Fibroblast of gingiva (primary cell): ENCODE measurements at places on chromosomes 3 and 15.

GRCh38 chr3:57530071-57530608, 14.0 kb downstream of the DNAH12 start:
- no peak for DNase-seq

- no peak for DNase-seq
Observed at GRCh38 chr3:106333911-106334618, 465.3 kb upstream of the CBLB start.

GRCh38 chr15:78360367-78360801, 20.2 kb downstream of the CRABP1 start:
- peak; percentile 94 for DNase-seq

- peak; percentile 64 for DNase-seq
Observed at GRCh38 chr15:80106051-80106450, 46.6 kb downstream of the ZFAND6 start.

DNA sequence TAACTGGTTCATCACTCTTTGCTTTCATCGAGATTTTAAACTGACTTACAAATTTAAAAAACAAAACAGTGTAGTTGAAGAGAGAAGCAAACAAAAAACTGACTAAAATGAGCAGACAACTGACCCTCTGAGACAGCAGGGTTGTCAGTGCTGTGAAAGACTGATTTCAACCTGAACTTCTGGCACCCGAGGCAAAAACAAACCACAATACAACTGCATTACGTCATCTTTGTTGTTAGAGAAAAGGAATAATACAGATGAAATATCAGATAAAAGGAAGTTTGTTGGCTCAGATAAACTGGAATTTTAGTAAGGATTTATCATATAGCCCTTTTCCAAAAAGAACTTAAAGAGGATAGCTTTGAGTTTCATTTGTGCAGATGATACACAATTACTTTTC, 51.1 kb downstream of the PARP15 start:
- DNase-seq, result no peak

- DNase-seq, result no peak
Observed at GRCh38 chr3:39098473-39099000, 8.9 kb downstream of the GORASP1 start.

DNA sequence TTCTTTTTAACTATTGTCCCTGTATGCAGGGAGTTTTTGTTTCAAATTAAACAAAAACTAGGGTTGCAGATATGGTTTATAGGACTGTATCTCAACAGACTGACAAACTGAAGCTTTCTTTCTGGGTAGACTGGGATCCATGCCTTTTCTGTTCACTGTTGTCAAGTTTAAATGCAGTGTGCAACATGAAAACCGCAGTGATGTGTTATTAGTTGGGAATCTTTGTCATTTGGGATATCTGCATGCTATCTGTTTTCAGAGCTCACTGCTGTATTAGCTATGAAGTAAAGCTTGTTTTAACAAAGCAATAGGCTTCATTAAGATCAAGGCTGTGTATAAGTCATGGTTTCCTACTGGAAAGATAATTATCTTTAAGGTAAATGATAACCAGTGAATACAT, 21.4 kb upstream of the MCF2L2 start:
- no peak for DNase-seq

GRCh38 chr3:10554236-10554611, 48.8 kb upstream of the ATP2B2 start:
- no peak for DNase-seq

- no peak for DNase-seq
Observed at GRCh38 chr15:61651267-61651666, 409.0 kb downstream of the VPS13C start.

DNA sequence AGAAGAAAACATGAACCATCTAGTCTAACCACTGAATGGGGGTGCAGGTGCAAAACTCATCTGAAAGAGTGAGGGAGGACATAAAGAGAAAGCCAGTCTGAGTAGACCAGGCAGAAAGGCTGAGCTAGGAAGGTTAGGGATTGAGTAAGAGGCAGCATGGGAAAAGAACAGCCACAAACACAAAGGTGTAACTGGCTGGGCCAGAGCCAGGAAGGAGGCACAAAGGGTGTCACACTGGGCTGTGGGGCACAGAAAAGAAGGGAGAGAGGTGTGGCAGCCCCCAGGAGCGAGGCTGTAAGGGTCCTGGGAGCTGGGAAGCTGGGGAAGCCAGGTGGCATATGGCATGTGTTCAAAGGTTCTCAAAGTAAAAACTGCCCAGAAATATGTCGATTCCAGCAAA, 18.7 kb downstream of the IGSF11 start:
- no peak for DNase-seq

- peak; percentile 94 for DNase-seq
Observed at GRCh38 chr15:64381000-64381751, at the start of gene PCLAF. TSS of gene PCLAF (minus strand) at chr15:64381441. CDS start at chr15:64381371, 70 bp downstream.

GRCh38 chr15:76252249-76252648, 59.0 kb downstream of the ETFA start:
- DNase-seq, result no peak

DNA sequence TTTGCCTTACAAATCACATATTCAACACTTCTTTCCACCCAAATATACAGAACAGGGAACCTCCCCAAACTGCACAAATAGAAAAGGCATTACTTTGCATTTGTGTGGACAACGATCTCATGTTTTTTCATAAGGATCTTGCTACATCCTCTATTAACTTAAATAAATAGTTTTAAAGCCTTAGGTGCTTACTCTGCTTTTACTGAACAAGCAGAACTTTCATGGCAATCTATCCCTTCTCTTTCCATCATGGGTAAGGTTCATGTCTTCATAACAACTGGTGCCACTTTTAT, 18.1 kb downstream of the SIAH2 start:
- no peak for DNase-seq

- no peak for DNase-seq
Observed at GRCh38 chr15:74878273-74878672, 5.1 kb upstream of the SCAMP2 start.

DNA sequence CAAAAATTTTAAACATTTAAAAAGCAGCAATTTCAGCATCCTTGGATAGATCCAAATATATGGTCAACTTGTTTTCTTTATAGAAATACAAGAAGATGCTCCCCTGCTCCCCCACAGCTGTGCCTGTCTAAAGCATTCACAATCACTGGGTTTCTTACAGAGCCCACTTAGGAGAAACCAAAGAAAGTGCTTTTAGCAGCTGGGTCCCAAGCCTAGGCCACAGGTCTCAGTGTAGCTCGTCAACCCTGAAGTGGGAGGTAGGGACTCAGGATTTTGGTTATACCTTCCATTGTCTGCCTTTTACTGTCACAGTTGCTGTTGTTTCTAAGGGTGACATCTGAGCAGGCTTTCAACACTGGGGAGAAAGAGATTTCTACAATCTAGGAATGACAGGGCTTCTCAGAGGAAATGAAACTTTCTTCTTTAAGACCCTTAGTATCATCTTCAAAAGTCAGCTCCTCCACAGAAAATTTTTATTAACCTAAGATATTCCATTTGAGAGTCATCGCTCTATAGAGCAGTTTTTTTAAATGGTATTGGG, 199.3 kb upstream of the CMC1 start:
- DNase-seq, result no peak

DNA sequence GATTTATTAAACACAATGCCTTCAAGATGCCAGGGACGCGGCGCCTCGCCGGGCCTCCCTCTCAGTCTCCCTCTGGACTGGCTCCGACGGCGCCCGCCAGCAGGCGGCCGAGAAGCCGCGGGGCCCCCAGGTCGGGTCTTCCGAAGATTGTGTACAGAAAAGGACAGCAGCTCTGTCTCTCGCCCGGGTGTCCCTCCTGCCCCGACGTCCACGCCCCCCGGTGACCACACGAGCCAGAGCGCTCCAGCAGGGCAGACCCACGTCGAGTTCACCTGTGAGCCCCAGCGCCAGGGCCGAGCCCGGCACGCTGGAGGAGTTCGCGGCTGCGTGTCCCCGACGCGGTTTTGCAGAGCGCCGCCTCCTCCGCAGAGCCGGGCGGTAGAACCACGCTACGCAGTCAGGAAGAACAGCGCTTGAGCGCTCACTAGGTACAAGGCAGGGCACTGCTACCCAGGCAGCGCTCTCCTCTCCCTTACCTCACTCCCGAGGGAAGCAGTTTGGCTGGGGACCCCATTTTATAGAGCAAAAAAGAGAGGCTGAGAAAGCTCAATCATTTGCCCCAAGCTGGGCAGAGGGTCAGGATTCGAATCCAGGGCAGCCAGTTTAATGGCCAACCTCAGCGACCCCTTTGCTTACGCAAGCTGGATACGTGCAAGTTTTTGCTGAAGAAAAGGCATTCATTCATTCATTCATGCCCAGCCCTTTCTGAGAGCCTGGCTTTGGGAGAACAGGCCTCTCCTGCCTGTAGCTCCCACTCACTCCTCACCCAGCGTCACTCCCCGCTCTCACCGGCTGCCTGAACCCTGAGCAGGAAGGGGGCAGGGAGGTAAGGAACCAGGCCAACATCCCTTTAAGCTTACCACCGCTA, 3.0 kb upstream of the TLE3 start:
- no peak for DNase-seq

DNA sequence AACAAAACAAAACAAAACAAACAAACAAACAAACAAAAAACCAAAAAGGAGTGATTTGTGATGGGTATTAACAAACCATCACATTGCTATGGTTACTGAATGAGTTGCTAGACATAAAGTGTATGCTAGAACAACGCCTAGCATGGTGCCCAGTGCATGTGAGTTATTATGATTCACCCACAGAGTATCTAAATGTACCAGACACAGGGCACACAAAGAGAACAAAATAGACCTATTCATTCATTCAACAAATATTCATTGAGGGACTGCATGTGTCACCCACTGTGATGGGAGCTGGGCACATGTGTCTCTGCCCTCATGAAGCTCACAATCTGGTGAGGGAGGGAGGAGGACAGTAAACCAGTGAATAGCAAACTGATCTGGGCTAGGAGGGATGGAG, 11.6 kb upstream of the ACAN start:
- no peak for DNase-seq

GRCh38 chr3:38369186-38369585, 22.6 kb downstream of the XYLB start:
- DNase-seq, result no peak

DNA sequence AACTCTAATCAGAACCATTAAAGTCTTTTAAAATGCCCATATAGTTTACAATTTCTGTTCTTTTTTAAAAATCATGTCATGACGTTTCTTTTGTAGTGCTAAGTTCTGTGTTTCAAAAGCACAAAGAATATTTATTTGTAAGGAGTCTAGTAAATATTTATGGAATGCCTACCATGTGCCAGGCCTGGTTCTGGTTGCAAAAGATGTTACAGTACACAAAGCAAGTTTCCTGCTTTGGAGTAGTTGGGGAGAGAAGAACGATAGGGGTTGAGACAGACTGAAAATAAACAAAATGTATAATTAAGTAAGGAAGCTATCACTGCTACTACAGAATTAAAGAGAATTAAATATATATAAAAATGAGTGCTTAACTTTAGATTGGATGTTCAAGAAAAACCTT, 86.8 kb upstream of the CMSS1 start:
- DNase-seq, result peak; percentile 90

DNA sequence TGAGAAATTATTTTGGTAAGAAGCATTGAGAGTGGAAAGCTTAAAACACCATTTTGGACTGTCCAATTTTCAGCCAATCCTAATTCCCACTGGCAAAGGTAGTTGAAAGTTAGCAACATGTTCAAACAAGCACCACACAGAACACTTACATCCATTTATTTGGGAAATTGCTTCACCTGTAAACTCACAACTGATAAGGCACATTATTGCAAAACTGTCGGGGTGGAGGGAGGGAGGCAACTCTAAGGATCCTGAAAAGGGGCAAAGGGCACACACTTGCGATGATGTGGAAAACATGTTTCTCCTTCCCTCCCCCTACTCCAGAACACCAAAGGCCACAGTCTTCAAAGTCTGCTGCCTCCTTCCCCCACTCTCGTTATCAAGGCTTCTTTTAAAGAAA, 9.4 kb downstream of the TMEM41A start:
- no peak for DNase-seq

- DNase-seq, result no peak
Observed at GRCh38 chr3:196344663-196345062, 6.5 kb upstream of the TM4SF19 start.

- DNase-seq, result no peak
Observed at GRCh38 chr3:14550651-14551611, 10.8 kb upstream of the GRIP2 start.

- DNase-seq, result no peak
Observed at GRCh38 chr3:30305021-30305420, 301.4 kb upstream of the TGFBR2 start.

- peak; percentile 1 for DNase-seq
Observed at GRCh38 chr3:147311716-147312115, 94.6 kb downstream of the ZIC4 start.

DNA sequence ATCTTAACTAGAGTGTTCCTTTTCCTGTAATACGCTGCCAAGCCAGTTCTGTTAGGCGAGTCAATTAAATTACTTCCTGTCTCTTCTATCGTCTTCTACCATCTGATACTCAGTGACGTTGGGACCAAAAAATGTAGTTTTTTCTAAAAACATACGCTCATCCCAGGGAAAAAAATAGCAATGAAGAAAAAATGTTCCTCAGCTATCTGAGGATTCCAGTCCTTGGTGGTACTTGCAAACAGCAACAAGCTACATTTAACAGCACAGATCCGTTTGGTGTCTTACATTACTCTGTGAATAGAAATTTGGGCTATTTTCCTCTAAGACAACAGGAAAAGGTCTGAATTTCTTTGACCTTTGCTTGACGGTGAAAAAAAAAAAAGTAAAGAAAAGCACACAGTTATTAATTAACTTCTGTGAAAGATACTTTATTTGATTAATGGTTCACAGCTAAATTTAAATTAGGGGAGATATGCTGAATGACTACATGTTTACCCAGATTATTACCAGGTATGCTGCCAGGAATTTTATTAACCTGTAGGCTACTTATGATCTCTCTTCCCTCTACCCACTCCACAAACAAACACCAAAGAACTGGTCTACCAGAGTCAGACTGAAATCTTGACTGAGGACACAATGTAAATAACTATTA, 254.4 kb upstream of the ZPLD1 start:
- peak; percentile 83 for DNase-seq

DNA sequence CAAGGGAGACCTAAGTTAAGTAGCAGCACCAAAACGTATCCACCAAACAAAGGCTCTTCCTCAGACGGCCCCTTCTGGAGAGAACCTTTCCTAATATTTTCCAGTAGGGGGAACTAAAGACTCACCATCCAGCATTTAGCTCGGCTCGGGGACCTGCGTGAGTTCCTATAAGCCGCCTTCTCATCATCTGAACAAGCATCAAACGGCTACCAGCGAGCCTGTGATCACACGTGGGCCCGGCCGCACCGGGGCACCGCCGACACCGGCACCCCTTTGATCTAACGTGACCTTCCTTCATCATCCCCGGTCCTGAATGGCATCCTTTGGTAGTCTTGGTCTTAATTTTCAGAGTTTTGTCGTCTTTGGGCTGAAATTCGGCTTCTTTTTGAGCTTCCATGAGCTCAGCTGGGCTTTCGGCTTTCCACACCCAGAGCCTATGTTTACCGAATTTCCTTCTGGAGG, 1.4 kb upstream of the ROBO2 start:
- peak; percentile 78 for DNase-seq

DNA sequence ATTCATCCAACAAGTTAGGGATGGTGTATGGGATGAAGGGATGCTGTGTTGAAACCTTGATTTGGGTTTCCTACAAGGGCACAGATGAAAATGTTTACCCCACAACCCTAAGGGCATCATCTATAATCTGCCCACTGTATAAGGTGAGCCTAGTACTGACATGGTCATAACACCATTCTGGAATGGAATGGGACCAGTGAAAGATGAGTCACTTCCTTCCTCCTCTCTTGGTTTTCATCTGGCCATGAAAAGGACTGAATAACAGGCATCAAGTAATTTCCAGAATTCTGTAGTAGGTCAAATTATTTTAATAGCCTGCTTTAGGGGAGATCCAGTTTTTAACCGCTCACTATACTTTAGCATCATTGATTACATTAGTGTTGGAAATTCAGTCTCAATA, 538.6 kb downstream of the NR2F2 start:
- DNase-seq, result no peak
